ENCODE measurements at places on chromosomes 5 and 9.

GRCh38 chr9:74140141-74140540, 357.0 kb upstream of the RORB start:
- DNase-seq: no peak

DNA sequence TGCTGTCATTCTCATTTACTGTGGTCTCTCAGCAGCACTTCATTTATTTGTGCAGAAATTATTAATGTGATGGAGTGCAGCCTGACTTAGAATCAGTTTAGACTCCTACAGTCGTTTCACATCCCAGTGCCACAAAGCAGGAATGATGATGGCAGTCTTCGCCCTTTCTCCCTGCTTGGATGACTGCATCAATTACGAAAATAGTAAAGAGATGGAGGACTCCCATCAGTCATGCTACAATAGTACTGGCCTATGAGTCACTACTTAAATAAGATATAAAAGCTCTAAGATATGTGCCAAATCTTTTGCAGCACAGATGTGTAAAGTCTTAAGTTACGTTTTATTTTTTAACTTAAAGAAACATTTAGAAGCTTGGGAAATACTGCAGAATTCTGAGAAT, 263.9 kb downstream of the CHSY3 start:
- no peak for DNase-seq

DNA sequence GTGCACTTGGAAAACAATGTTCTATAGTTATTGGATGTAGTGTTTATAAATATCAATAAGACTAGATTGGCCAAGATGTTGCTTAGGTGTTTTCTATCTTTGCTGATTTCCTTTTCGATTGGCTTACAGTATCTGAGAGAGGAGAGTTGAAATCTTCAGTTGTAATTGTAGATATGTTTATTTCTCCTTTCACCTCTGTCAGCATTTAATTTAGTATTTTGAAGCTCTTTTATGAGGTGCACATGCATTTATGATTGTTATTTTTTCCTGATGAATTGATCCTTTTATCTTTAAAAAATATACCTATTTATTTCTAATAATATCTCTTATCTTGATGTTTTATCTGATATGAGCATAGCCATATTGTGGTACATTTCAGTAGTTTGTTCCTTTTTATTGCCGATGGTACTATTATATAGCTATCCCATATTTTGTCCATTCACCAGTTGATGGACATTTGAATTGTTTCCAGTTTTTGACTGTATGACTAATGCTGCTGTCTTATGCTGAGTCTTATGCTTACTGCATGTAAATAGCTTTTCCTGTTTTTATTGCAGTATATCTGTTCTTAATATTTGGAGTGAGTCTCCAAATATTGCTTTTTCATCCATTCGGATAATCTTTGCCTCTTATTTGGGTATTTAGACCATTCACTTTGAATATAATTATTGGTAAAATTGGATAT, 34.7 kb downstream of the ERCC6L2 start:
- no peak for DNase-seq

GRCh38 chr9:117555964-117556629, 141.2 kb upstream of the ASTN2 start:
- no peak for DNase-seq

DNA sequence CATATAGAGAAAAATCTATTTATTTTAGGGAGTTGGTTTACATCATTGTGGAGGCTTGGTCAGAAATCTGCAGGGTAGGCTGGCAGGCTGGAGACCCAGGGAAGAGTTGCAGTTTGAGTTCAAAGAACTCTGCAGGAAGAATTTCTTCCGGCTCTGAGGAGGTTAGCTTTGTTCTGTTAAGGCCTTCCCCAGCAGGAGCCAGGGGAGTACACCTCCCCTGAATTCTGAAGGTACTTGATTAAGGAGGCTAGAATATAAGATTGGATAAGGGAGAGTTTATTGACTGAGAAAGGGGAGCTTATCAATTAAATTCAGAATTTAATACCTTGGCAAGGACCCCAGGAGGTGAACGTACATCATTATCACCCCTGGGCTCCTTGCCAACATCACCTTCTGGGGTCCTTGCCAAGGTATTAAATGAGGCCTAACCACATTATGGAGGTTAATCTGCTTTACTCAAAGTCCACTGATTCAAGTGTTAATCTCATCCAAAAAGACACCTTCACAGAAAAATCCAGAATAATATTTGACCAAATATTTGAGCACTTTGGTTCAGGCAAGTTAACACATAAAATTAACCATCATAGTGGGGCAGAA, 351.7 kb downstream of the CWC27 start:
- no peak for DNase-seq

GRCh38 chr5:31976169-31976568, 197.9 kb downstream of the GOLPH3 start:
- no peak for DNase-seq

DNA sequence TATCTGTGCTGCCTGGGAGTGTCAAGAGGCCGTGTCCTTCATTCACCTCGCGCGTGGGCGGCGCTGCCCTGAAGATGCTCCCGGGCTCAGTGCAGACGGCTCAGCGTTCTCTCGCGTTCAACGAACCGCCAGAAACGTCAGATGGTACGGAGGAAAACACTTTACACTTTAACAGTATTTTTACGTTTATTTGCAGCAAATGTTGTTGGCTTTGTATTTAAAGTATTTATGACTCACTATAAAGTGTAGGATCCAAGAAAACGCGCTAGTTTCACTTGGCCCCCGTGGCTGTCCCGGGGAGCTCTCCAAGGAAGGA, 544 bp upstream of the ERCC6L2 start:
- no peak for DNase-seq

DNA sequence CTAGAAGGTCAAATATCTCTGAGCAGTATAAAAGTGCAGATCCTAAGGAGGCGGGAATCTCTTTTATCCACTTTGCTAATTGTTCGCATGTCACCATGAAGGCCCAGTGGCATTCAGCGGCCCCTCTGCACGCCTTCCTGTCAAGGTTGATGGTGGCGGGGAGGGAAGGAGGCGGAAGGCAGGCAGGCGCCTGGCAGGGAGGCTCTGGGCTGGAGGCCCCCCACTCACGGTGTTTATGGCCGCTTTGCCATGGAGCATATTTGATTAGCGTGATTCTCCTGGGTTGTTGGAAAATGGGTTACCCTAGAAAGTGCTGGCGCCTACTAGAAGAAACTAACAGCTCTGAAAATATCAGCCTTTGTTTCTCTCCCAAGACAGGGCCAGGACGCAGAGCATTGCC, 209.6 kb downstream of the FSTL4 start:
- DNase-seq: no peak

DNA sequence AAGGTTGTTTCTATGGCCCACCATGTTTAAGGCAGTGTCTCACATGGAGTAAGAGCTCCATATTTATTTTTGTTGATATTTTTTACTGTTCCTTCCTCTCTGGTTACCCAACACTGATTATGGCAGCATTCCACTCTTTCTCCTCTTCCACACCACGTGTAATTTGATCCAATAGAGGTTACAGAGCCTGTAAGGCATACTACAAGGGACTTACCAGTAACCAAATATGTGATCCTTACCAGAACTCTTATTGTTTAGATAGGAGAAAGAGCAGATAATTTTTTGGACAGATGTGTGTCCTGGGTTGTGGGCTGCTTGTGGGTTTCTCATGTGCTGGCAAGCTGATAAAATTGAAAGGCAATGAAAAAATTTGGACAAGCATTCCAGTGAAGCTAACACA, 261.3 kb downstream of the TMEM167A start:
- no peak for DNase-seq

- no peak for DNase-seq
Measured at GRCh38 chr5:7749626-7750025, 101.3 kb downstream of the CFAP90 start.

DNA sequence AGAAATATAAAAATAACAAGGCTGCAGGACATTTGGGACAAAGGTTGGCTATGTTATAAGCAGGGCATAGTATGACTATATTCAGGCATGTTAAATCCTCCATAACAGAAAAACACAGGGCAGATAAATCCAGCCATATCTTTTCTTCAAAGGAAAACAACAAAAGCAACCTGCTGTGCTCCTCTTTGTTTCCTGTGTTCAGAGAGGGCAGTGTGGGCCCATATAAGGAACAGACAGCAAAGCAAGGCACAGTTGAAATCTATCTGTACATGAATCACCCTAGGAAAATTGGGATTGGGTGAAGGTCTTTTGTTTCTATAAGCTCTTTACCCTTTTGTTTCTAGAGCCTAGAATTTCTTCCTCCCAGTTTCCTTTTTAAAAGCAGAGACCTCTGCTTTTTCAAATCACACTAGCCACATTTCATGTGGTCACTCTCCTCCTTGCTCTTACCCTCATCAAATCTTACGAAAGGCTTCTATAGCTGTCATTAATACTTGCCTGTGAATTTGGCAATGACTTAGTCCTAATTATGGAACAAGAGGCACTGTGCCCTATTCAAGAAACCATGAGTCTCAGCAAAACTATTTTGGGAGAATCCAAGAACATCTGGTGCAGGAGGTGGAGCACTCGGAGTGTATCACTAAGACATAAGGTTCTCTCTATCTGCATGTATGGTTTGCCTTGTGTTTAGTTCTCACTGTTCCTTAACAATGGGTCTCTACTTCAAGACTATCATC, 1.8 kb downstream of the GZMA start:
- no peak for DNase-seq

DNA sequence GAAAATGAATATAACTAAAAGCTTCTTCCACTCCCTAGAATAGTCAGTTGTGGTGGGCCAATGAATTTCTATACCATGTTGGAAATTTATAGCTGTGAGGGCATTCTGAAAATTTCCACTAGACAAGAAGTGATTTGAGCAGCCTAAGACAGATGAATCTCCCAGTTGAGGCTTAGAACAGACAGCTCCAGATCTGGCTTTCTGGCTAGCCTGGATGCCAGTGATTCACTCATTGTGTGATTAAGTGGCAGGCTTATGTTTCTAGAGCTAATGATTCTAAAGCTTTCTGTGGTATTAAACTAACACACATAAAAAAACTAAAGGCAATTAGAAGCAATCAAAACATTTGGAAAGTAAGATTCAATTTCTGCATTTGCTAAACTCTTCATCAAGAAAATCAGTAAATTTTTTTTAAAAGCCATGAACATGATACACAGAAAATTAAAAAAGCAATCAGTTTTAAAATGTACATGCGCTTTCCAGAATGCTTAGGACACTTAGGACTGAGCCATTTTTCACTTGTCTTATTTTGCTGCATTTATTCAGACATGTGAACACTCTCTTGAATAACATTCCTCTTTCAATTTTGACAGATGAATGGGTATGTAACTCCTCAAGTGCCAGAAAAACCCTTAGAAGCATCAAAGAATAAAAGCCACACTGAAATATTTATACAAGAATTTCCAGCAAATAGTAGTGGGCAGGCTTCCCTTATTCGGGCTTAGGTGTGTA, 100.5 kb upstream of the GNAQ start:
- no peak for DNase-seq

Measured in esophagus squamous epithelium (tissue), 5 donors.